Vagina (tissue), 2 donors: ENCODE measurements at places on chromosomes 12 and 14.

DNA sequence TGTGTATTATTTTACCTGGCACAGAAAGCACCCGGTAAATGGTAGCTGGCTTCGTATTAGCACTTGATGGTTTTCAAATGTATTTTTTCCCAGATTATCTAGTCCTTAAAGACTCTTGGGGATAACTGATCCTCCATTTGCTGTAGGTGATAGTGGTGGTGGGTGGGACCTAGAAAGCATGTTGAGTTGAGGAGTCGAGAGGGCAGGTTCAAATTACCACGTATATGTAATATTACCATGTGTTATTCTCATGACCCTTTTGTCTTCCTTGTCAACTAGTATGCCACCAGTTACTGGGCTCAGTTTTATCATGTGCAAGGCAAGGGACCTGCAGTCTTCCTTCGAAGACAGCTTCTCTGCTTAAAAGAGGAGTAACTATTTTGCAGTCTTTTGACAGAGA is 1.8 kb downstream of the GLRX5 start:
- no peak for DNase-seq

- no peak for DNase-seq
Observed at GRCh38 chr14:22096514-22096895, 422.9 kb upstream of the OR4E1 start.

DNA sequence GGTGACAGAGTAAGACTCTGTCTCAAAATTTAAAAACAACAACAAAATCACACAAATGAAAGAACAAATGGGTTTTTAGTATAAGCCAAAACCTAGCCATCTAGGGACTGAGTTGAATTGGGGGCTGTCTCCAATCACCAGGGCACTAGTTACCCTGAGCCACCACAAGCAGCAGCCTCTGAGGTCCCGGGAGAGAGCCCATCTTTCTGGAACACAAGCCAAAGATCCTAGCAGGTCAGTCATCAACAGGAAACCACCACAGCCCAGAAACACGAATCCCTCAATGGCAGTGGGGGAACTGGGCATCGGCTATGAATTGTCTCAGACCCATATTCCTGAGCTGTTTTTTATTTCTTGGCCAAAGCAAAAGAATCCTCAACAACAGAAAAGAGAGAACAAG is 75.3 kb downstream of the KDM2B start:
- DNase-seq, result no peak

- no peak for DNase-seq
Observed at GRCh38 chr14:78968265-78968664, 798.1 kb downstream of the NRXN3 start.

DNA sequence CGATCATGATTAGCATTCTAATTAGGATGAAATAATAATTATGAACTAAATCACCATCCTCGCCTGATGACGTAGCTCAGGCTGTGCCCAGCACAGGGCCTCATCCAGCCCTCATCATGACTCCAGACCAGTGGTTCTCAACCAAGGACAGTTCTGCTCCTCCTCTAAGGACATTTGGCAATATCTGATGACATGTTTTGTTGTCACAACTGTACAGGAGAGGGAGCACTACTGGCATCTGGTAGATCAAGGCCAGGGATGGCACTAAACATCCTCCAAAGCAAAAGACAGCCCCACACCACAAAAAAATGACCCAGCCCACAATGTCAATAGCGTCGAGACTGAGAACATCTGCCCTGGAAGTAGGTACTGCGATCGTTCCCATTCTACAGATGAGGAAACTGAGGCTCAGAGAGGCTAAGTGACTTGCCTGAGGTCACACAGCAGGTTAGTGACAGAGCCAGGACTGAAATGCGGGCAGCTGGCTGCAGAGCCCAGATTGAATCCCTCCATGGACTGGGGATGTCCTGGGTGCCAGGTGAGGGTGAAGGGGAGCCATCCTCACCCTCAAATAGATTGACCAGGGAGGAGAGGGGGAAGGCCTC is 15.5 kb downstream of the TRPV4 start:
- DNase-seq, result no peak

DNA sequence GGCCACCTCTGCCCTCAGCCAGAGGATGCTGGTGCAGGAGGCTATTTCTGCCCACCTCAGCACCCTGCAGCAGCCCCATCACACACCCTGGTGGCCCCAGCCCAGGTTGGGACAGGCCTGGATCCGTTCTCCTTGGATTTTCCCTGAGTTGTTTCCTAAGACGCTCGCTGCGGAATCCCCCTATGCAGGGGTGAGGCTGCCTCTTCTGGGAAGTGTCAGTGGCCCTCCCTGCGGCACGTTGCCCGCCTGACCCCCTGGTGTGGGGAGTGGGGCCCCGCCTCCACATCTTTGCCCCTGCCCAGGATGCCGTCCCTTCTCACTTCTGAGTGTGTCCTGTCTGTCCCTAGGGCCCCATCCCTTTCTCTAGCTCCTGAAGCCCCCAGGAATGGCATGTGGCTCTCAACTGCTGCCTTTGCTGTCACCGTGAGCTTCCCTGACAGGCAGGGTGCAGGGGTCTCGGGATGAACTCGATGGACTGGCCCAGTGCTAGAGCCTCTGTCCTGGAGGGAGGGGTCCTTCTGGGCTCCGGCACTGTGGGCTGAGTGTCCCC is 594 bp upstream of the EXOC3L4 start:
- DNase-seq, result no peak

GRCh38 chr12:2117541-2117940 is 64.8 kb downstream of the CACNA1C start:
- no peak for DNase-seq

- no peak for DNase-seq
Observed at GRCh38 chr12:104223712-104224111, 8.1 kb downstream of the TXNRD1 start.
